ENCODE measurements at places on chromosomes 12 and 14.

GRCh38 chr14:31326111-31326510, 94.2 kb downstream of the HEATR5A start:
- peak; percentile 17 for DNase-seq

- peak; percentile 69 for DNase-seq
These were observed 1.2 kb downstream of the KHNYN start for GRCh38 chr14:24430682-24431568.

- no peak for DNase-seq
These were observed 22.5 kb downstream of the E2F7 start for GRCh38 chr12:77042833-77043232.

DNA sequence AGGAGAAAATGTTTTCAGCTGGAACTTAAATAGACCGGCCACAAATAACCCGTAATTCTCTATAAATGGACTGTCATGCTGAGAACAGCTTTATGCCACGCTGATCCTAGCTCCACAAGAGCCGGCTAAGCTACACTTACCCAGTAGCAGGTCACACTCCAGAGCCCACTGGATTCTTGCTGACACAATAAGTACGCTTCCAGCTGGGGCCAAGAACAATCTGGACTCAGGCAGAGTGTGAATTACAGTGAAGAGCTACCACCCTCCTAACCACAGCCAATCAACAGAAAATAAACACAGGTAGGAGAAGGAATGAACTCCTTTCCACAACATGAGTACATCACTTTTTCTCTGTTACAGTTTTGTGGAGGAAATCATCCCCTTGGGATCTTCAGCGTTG, 531.3 kb downstream of the GALC start:
- no peak for DNase-seq

DNA sequence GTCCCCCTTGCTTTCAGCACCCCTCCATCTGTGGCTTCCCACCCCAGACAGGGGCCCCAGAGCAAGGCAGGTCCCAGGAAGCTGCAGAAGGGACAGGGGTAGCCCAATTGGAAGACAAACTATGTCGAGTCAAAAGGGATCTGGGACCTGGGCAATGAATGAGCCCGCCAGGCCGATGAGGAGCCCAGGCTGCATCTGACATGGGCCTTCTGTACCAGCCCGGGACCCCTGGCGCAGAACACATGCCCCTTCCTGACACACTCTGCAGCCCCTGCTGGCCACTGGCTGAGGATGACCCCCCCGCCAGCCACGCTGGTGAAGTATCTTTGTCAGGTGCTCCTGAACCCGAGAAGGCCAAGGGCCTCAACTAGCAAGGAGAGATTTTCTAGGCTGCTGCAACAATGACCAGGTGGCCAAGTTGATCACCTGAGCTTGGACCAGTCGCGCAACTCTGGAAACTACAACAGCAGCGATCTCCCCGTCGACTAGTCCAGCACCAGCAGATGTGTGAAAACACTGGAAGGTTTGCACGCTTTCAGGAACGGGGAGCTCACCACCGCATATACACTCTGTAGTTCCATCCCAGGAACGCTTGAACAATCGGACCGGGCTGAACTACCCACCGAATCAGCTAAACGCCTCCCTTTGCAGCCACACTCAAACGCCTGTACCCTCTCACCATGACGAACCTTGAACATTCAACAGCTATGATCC, 119.0 kb downstream of the NCOR2 start:
- no peak for DNase-seq

DNA sequence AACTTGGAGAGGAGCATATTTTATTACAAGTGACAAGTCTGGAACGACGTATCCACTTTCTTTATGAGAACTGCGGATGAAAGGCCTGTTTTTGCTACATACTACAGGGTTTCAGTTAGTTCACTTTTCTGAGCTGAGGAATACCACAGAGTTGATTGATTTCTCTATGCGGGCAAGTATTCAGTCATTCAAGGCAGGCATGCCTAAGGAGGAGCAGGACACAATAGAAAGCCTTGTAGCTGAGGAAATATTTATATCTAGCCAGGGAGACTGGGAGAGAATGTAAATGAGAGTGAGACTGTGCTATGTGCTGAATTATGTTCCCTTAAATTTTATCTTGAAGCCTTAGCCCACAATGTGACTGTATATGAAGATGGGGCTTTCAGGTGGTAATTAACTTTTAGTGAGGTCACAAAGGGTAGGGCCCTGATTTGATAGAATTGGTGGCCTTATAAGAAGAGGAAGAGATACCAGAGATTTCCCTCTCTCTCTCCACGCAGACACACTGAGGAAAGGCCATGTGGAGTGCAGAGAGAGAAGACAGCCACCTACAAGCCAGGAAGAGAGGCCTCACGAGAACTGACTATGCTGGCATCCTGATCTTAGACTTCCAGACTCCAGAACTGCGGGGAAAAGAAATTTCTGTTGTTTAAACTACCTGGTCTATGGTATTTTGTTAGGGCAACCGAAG, 459.0 kb upstream of the ATP2B1 start:
- DNase-seq = no peak

DNA sequence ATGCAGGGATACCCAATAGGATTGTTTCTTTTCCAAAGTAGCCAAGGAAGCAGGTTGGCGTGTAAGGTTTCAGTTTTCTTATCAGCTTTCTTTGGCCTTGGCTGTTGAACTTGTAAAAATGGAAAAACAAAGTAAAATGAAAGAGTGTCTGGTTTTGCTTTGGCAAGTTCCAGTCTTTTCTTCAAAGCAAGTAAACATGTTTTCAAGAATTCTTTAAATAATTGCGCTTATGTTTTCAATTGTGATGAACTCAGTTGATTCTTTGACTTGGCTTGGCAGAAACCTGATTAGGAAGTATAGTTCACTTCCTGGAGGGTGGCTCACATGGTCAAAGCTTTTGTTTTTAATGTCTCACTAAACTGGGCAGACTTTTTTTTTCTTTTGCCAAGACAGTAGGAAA, 112.2 kb upstream of the USP44 start:
- DNase-seq = no peak

DNA sequence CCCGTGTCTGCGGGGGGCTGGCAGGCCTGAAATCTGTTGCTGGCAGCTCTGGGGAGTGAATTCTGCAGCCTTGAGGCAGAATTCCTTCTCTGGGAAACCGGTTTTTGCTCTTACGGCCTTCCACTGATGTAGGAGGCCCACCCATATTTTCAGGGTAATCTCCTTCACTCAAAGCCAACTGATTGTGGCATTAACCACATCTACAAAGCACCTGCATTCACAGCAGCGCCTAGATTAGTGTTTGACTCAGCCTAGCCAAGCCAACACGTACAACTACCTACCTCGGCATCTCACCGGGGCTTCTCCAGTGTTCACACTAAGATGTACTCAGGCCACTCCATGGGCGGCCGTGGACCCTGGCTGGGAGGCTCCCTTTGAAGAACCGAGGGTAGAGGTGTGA, 15.8 kb downstream of the C12orf43 start:
- DNase-seq = no peak

- DNase-seq = no peak
These were observed 554 bp upstream of the KRT77 start for GRCh38 chr12:52703878-52704277.

DNA sequence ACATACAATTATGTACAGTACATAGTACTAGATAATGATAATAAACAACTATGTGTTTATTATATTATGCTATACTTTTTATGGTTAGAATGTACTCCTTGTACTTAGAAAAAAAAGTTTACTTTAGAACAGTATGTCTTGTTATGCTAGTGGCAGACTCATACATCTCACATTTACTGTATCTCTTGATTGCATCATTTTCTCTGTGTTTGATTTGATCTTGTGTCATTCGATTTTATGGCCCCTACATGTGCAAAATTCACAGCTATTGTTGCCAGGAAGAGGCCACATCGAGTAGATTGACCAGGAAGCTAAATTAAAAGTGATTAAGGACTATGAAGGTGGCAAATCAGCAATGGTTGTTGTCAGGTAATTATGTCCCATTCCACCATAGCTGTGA, 153.0 kb downstream of the PCNX1 start:
- no peak for DNase-seq

GRCh38 chr12:89084751-89085150, 267.6 kb downstream of the DUSP6 start:
- DNase-seq = no peak

DNA sequence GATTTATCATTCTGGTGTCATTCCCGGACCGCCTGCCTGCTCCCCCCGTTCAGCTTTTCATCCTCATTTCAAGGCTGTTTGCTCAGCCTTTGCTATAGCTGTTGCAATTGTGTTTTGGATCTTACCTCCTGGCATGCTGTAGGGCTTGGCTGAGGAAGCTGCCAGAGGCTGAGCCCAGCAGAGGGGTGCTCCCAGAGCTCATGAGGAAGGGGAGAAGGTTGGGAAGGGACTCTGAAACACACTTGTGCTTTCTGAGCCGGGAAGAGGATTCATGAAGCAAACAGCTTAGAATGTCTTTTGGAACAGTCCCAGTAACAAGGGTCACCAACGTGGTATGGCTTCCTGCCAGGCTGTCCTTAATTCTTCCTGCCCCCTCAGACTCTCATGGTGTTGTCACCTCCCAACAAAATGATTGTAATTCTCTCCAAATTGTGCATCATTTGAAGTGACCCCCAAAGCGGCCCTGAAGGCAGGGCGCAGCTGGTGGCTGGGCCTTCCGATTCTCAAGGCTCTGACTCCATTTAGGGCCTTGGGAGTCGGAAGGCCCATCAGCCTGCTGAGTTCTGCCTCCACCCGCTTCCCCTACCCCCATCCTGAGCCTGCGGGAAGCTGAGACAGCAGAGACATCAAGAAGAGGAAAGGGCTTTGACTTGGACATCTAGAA, 111.9 kb upstream of the ARHGAP5 start:
- no peak for DNase-seq
